ENCODE measurements at places on chromosomes 6 and 20.

DNA sequence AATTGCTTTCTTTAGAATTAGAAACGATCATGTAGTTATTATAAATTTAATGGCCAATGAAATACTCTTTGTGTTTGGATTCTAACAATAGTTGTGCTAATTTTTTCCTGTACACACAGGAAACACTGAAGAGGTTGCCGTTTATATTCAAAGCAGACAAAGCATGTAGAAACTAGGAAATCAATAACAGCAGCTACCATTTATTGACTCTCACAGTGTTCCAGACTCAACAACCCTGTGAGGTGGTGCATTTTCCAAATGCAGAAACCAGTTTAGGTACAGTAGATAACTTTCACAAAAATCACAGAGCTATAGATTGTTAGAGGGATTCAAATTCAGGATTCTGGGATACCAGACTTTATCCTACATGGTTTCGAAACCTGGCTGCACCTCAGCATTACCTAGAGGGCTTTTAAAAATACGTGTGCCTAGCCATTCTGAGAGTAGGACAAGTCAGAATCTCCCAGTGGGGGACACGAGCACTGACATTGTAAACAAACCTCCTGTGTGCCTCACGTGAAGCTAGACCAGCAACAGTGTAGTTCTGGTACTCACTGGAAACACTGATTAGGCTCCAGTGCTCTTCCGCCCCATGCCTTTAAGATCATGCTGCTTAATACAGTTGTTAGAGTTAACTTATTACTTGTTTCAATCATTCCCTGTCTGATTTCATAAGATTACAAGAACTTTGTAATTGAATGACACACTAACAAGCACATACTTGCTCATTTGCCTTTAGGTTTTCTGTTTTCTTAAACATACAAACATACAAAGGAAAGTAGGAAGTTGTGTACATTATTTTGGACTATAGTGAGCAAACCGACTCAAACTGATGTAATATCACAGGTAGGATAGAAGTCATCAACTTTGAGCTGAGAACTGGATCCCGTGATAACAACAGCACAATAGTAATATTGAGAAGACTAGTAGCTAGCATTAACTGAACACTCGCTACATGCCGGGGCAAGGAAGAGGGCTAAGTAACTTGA, 65.8 kb downstream of the MAP3K4 start:
- no peak for DNase-seq

DNA sequence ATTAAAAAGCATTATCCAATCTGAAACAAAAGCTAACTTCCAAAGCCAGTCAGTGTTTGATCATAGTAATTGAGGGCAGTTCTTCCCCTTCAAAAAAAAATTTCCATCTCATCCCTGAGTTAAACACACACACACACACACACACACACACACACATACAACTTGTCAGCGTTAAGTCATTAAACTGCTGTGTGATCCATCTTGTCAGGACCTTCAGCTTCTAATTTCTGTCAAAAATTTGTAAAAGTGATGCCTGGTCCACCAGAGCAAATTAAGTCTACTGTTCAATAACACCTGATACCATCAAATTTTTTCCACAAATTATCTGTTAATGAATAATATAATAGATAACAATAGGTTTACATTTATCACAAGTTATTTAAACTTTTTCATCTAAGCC, 198.7 kb downstream of the GPX5 start:
- no peak for DNase-seq

- DNase-seq = no peak
Measured at GRCh38 chr20:53671370-53671769, 77.7 kb upstream of the ZNF217 start.

- DNase-seq = peak; percentile 76
Measured at GRCh38 chr6:116424001-116424400, 37.2 kb upstream of the CALHM6 start.

GRCh38 chr20:36880741-36881250, 4.9 kb downstream of the TLDC2 start:
- DNase-seq = no peak

DNA sequence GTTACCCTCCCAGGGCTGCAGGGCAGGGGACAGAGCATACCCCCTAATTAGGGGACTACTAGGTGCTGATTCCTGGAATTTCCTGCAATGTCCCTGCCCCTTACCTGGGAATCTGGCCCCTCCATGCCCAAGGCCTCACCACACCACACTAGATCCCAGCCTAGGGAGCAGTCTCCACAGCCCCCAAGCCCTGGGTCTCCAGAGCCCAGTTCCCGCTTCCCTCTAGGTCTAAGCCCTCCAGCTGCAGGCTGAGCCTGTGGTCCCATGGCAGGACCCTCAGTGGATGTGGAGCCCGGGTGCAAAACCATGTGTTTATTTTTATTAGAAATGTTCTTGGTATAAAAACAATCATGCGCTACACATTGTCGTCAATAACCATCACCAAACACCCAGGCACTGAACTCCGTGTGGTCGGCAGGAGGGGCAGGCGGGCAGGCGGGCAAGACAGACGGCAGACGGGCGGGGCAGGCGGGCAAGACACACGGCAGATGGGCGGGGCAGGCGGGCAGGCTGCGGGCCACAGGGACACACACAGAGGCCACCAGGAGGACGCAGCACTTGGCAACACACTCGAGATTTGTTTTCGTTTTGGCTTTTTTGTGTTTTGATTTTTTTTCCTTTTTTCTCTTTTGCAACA, 124.2 kb downstream of the GRM4 start:
- no peak for DNase-seq

GRCh38 chr6:161166176-161166575, 107.7 kb downstream of the AGPAT4 start:
- no peak for DNase-seq

DNA sequence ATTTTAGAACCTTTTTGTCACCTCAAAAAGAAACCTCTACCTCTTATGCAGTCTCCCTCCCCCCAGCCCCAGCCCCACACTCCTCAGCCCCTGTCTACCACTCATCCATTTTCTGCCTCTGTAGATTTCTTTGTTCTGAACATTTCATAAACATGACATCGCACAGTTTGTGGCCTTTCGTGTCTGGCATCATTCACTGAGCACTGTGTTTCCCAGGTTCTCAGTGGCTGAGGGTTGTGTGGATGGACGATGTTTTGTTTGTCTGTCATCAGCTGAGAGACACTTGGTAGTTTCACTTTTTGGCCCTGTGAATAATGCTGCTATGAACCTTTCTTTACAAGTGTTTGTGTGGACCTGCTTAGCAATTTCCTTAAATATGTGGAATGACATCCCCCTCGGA, 64.5 kb downstream of the FAM120B start:
- DNase-seq = no peak

GRCh38 chr6:98605705-98606104, 228.7 kb upstream of the POU3F2 start:
- DNase-seq = no peak

- DNase-seq = peak; percentile 25
Measured at GRCh38 chr6:113980937-113981554, 10.1 kb upstream of the HDAC2 start.

GRCh38 chr6:160057080-160057479, 64.5 kb upstream of the SLC22A1 start:
- no peak for DNase-seq

DNA sequence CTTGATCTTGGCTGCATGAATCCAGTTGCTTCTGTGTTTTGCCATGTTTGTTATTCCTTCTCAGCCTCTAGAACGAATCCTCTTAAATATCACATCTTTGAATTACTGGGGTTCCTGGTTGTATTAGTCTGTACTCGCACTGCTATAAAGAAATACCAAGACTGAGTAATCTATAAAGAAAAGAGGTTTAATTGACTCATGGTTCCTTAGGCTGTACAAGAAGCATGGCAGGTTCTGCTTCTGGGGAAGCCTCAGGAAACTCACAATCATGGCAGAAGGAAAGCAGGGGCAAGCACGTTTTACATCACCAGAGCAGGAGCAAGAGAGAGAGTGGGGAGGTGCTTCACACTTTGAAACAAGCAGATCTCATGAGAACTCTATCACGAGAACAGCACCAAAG, 18.0 kb upstream of the BFSP1 start:
- DNase-seq = no peak

DNA sequence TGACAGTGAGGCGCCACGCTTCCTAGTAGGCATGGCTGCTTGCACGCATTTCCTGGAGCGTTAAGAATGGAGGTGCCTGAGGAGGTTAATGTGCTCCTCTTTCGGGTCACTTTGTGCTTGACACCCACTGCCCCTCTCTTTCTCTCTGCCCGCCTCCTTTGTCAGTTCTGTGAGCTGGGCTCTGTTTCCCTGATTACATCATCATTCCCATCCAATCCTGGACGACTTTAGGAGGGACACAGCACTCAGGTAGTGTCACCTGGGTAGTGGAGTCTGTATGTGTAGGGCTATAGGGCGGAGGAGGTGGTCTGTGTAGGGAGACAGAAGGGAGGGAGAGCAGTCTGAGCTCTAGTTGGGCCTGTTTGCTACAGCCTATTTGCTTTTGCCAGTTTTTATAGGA, 136.8 kb downstream of the JARID2 start:
- DNase-seq = no peak

GRCh38 chr6:89554106-89554505, 84.4 kb downstream of the LYRM2 start:
- DNase-seq = no peak

- no peak for DNase-seq
Measured at GRCh38 chr6:4128748-4129147, 6.6 kb downstream of the ECI2 start.

DNA sequence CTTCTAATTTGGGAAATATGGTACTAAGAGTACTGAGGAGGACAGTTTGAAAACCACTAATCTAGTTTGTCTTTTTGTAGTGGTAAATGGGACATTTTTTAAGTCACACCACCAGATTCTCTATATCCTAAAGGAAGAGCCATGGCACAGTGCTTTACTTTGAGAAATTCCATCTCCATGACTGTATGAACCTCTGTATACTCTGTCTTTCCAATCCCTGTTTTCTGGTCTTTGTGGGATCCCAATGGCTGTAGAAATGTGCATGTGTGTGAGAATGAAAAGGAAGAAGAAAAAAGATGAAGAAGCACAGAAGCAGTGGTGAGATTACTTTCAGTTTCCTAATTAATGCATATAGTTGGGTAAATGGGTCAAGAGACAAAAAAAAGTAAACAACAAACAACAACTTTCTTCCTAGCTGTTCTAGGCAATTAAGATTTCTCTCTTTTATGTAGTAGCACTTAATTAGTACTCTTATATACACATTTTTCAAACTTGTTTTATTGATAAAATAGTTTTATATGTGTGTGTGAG, 141.2 kb upstream of the HCRTR2 start:
- peak; percentile 39 for DNase-seq

DNA sequence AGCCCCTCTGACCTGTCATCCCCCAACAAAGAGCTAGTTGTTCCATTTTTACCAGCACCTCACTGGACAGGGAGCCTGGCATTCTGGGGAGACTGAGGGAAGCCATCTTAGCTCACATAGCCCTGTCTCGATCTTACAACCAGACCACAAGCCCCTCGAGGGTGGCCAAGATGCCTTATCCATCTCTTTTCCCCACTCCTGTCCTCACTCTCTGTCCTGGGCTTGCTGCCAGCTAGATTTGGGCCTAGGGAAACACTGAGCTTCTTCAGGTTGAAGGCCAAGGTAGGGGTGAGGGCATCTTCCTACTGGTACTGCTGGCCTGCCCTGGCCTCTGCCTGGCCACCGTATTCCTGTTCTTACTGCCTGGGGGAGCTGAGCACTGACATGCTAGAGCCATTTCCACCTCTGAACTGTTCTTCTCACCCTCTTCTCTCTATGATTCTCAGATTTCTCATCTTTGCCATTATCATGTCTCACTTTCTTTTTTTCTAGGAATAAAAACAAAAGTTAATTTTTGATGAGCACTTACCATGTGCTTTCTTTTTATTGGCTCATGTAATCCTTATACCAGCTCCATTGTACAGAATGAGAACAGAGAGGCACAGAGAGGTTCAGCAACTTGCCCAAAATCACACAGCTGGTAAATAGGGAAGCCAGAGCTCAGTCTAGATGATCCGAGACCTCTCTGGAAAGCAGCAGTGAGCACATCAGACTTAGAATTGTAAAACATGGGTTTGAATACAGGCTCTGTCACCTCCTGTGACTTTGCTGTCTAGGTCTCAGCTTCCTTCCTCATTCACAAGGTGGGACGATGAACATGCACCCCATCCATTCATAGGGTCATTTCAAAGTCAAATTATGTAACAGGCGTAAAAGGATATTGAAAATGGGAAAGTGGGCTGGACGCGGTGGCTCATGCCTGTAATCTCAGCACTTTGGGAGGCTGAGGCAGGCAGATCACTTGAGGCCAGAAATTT, 28.7 kb downstream of the FGD2 start:
- DNase-seq = peak; percentile 57

DNA sequence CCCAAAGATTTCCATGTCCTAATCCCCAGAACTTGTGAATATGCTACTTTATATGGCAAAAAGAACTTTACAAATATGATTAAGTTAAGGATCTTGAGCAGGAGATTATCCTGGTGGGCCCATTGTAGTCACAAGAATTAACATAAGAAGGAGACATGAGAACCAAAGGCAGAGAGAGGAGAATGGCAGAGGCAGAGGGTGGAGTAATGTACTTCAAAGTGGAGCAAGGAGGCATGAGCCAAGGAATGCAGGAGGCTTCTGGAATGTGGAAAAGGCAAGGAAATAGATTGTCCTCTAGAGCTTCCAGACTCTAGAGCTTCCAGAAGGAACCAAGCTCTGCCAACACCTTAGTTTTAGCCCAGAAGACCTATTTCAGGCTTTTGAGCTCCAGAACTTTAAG, 147.4 kb downstream of the MOXD1 start:
- no peak for DNase-seq

- no peak for DNase-seq
Measured at GRCh38 chr6:27667016-27667656, 194.2 kb upstream of the ZNF184 start.

- DNase-seq = no peak
Measured at GRCh38 chr6:124694139-124694705, 268.0 kb upstream of the RNF217 start.

GRCh38 chr6:155517294-155517693, 61.7 kb upstream of the NOX3 start:
- DNase-seq = no peak

GRCh38 chr20:855466-856360, 22.2 kb downstream of the FAM110A start:
- DNase-seq = no peak

- peak; percentile 66 for DNase-seq
Measured at GRCh38 chr6:14310960-14311359, 193.4 kb downstream of the CD83 start.

DNA sequence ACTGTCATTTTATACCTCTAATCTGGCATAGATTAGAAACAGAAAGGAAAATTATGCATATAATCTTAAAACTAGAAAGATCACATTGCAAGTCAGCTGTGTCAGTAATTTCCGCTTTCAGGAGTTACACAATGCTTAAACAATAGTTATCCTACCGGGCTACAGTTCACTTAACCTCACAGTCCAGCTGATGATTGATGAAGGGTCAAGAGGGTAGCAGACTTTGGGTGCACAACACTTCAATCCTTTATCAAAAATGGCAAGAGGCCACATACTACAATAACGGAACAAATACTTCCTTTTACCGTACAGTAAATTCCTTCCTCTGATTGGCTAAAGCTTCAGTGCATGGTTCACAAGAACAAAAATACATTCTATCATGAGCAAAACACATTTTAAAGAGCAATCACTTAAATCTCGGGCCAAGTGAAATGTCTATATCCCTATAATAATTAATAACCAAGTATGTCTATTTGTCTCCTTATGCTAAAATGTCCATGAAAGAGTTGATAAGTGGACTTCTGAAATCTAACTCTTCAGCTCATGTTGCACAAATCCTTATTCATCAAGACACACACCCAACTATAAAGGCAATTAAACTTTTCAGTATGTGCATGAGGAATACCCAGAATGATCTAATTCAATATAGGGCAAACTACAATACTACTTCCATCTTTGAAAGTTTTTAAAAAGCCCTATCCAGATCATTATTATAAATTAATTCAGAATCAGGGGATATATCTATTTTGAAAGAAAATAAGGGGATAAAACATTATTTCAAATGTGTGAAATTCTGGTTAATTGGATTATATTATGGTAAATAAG, 76.8 kb downstream of the HIVEP2 start:
- peak; percentile 82 for DNase-seq

Data from suppressor macrophage treated with lipopolysaccharide for 4 hours (primary cell).